ENCODE measurements at places on chromosomes 3 and 15.
A peak's percentile ranks its signal among the peaks of the same experiment; 100 is the strongest.

GRCh38 chr3:83011481-83011880 lies 1250.0 kb upstream of the GBE1 start:
- DNase-seq: no peak

- DNase-seq: peak; percentile 49
These were observed 98.6 kb downstream of the FBLN2 start for GRCh38 chr3:13647298-13648059.

GRCh38 chr3:47571391-47572175 lies 7.1 kb downstream of the CSPG5 start:
- no peak for DNase-seq

- DNase-seq: no peak
These were observed 13.9 kb downstream of the PLXND1 start for GRCh38 chr3:129592381-129593131.

GRCh38 chr15:99981839-99982658 lies 248.8 kb upstream of the LYSMD4 start:
- no peak for DNase-seq

DNA sequence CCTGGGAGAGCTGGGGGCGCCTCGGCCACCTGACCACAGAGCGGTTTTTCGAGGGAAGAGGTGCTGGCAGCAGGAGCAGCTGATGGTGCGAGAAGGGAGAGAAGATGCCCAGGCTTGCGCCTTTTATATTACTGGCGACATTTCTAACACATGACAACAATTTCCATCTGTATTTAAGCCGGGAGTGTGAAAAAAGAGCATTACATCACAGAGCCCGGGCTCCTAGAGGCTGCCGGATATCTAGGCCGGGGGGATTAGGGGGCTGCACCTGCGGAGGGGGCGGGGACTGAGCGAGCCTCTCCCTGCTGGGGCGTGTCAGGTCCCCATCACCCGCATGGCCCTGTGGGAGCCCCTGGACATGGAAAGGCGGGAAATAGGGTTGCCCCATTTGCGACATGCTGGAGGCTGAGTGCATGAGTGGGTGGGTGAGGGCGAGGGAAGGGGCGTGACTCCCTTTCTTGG lies 440.7 kb downstream of the MAGI1 start:
- DNase-seq: no peak

Measured in GM04504 (cell line).